Cortex of kidney (tissue), 1 donor: ENCODE measurements at places on chromosomes 3 and 15.

DNA sequence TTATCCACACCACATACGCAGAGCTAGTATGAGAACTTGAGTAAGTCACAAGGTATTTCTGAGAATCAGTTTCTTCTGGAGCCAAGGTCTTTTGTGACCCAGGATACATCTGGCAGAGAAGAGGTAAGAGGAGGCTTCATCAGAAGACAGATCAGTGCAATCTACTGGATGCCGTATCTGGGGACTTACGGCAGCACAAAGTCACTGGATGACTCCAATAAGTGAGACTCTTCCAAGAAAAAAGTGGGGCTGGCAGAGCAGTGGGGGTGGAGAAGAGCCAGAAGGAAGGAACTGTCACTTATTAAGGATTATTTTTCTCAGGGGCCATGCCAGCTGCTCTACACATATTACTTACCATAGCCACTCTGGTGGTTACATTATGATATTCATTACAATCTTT lies 31.6 kb upstream of the UBXN7 start:
- DNase-seq: no peak

DNA sequence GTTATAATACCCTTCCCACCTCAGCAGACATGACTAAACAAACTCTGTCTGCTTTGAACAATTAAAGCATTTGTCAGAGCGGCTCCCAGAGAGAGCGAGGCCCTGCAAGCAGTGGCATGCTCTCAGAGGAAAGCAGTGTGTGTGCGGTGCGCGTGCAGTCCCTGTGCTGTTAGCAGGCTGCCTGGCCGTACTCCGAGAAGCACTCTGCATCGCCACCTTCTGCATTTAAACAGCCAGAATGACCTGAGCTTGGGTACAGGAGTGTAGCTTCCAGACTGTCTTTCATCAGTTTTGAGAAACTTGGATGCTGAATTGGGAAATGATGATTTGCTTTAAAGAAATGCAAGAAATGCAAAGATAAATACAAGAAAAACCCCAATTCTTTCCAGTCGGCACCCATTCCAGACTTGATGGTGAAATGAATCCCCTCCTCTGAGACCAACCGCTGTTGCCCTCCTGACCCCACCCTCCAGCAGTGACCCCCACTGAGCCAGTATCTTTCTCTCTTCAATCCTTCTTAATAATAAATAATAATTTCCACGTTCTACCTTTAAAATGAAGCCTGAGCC lies 113.5 kb downstream of the VGLL4 start:
- no peak for DNase-seq

GRCh38 chr3:45965653-45966052 lies 22.4 kb downstream of the CXCR6 start:
- no peak for DNase-seq

DNA sequence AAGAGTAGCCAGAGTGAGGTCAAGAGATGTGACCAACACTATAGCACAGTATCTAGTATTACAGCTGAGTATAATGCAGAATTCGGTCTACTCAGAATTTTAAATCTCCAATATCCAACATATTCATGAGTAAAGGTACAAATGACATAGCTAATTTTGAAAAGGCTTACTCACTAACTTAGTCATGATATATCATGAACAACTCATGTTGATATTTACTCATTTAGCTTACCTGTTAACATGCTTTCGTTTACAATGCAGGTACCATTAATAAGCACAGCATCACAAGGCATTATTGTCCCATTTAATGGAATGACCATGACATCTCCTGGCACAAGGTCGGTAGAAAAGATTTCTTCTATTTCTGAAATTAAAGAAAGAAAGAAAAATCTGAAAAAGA lies 36.9 kb downstream of the ATP13A3 start:
- no peak for DNase-seq

DNA sequence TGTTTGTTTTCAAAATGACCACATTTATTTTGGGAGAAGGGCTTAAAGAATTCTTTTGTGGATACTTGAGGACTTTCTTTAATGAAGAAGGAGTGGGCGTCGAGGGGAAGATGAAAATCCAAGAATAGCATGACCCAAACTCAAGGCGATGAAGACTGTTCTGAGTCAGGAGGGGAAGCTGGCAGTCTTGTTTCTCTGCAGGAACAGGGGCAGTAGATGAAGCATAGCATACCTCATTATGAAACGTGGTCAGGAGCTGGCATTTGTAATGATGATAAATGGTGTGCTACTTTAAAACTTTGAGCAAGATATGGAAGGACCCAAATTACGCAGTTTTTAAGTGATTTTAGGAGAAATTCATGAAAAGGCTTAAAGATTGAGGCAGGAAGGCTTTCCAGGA lies 549.0 kb downstream of the IGSF11 start:
- no peak for DNase-seq

GRCh38 chr3:97719156-97719821 lies 45.3 kb upstream of the ARL6 start:
- DNase-seq: no peak

GRCh38 chr3:179455954-179456353 lies 4.7 kb upstream of the GNB4 start:
- no peak for DNase-seq

DNA sequence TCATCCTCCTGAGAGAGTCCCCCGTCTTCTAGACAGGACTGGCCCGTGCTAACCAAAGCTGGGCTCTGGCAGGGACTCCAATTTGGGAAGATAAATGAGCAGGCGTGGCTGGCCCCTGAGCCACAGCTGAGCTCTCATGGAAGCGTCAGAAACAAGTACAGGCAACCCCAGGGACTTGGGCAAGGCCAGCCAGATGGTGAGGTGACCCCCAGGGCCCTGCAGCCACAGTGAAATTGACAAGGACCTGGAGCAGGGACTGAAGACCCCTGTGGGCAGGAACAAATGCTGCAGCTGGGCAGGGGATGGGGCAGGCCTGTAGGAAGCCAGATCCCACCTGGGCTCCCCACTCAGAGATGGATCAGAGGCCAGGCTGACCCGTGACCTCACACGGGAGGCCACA lies 32.8 kb upstream of the CGNL1 start:
- no peak for DNase-seq

DNA sequence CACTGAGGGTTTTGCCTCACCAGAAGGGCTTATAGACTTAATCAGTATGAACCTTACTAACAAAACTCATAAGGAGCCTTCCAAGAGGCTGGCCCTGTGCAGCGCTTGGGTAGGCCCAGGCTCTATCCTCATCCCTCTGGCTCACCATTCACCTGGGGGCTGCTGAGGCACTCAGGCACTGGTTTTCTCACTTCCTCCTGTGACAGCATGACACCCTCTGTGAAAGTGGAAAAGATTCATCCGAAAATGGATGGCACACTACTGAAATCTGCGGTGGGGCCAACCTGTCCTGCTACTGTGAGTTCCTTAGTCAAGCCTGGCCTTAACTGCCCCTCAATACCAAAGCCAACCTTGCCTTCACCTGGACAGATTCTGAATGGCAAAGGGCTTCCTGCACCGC lies 41.3 kb downstream of the PSMD6 start:
- DNase-seq: no peak

DNA sequence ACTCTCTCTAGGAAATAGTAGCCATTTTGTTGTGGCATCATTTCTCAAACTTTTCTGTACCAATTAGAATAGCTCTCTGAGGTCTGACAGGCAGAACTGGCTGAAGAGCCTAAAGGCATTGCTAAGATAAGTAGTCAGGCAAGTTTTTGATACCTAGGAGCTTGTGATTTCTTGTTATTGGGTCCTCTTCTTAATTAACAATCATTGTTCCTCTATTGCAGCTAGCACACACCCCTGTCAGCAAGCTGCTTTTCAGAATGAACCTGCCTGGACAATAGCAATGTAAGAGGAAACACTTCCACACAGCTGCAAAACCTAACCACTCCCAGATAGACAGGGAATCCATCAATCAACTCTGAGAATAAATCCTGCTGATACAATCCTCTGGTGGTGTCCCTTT lies 403.9 kb upstream of the TBL1XR1 start:
- no peak for DNase-seq

DNA sequence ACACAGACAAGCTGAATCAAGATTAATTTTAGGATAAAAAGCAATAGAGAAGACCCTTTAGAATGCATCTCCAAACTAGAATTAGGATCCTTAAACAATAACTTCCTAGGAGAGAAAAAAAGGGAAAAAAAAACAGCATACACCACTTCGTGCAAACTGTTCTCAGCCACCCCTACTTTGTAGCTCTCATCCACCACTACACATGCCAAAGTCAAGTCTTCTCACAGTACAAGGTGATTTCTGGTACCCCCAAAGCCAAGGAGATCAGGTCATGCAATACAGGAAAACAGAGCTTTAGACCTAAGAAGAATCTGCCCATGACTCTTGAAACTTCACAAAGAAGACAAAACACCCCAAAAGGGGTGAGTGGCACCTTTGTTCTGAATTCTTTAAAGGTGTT lies 166.9 kb downstream of the SUCNR1 start:
- DNase-seq: no peak

- DNase-seq: no peak
Measured at GRCh38 chr15:62625429-62626033, 417.0 kb upstream of the TPM1 start.

- DNase-seq: no peak
Measured at GRCh38 chr3:70149714-70150400, 150.3 kb downstream of the SAMMSON start.

DNA sequence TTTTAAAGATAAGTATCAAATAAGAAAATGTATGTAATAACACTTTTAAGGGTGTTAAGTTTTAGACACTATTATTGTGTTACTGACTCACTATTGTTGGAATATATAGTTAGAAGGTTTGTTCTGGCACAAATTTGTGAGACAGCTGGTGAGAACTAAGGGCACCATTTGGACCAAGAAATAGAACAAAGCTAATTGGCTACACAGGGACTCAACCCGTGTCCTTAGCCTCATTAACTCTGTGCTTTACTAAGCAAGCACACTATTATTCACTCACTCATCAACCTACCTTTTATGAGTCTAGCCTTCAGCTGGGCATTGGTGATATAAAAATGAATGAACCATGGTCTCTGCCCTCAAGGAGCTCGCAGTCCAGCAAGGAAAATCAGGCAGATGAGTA lies 4.1 kb upstream of the UNC13C start:
- no peak for DNase-seq

DNA sequence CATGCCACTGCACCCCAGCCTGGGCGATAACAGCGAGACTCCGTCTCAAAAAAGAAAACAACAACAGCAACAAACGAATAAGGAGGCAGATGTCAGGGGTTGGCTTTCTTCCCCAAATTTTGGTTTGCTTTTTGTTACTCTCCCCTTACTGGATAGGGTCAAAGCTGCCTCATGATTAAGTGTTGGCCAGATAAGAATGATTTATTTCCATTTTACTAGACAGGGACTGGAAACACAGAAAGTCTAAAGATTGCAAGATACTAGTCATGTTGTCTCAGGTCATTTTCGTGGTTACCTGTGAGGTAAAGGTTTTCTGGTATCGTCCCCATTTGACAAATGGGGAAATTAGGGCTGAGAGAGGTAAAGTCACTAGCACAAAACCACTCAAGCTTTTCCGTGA lies 18.6 kb upstream of the ETV5 start:
- no peak for DNase-seq

GRCh38 chr3:183291497-183292031 lies 38.5 kb downstream of the B3GNT5 start:
- no peak for DNase-seq

DNA sequence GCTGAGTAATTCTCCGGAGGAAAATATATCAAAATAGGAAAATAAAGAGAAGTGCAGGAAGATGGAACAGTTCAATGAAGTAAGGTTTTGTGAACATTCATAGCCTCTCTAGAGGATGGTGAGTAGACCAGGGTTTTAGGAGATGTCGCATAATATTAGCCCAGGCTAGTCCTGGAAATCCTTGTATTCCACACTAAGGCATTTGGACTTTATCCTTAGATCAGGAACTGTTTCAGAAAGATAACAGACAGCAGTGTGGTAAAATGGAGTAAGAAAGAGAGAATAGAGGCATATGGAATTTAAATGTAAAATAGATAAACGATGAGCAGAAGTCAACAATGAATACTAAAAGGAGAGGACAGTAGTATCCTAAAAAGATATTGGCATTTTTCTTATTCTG lies 12.1 kb downstream of the COPB2 start:
- DNase-seq: no peak

- DNase-seq: no peak
Measured at GRCh38 chr15:66819084-66819483, 117.0 kb downstream of the SMAD6 start.

DNA sequence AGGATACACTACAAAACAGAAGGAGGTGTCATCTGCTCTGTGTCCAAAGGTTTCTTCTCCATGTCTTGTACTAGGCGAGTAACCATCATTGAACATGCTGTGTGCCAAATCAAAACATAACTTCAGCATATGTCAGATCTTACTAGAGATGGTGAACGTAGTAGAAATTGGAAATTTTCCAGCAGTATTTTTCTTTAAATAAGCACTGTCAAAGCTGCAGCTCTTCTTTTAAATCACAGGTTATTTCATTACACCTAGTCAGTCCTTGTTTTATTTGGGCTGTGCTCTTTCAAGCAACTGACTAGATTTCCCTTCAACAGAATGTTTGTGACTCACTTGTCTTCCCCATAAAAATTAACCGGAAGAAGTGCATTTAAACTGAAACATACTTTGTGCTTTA lies 46.5 kb downstream of the MSL2 start:
- no peak for DNase-seq

DNA sequence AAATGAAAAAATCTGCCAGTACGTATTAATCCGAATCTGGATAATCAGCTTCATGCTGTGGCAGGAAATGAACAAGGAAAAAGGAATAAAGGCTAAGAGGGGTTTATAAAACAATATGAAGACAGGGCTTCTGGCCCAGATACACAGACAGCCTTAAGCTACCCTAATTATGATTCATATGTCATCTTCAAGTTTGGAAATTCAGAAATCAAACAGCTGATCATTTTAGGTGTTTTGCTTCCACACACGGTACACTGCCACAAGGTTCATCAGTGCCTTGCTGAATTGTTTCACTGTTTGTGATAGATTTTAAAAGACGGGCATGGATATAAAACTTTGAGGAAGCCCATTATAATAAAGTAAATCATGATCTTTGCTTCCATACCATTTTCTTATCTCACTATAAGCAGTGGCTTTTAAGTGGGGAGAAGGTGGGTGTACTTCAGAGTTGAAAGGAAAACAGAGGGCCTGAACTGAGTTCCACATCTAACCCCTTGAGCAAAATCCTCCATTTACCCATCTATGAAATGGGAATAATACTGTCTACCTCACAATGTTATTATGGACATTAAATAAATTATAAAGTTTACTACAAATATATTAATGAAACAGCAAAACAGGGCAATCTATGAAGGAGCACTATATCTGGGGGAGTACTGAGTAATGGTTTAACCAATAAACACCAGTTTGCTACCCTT lies 15.7 kb downstream of the GTPBP8 start:
- DNase-seq: no peak
